ENCODE measurements at places on chromosomes 5 and 9.

GRCh38 chr5:135455876-135456237 lies 3.7 kb upstream of the TIFAB start:
- no peak for DNase-seq

DNA sequence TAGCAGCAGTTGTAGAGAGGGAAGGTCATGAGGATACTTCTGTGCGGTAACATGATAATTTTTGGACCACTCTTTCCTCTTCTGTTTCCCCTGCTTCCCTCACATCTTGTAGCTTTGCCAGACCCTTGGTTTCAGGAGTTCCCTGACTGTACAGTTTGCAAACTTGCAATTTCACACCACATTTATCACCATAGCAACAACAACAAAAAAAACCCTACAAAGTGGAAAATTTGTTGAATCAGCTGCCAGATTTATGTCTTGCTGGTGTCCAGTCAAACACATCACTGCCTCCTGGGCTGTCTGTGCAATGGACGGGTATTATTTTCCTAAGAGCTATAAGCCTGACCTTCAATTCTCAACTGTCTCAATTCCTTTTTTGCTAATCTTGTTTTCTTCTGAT lies 751.6 kb downstream of the TLR4 start:
- DNase-seq, result no peak

GRCh38 chr9:92474587-92474986 lies 7.7 kb downstream of the ASPN start:
- DNase-seq, result no peak

GRCh38 chr9:125492719-125493118 lies 214.3 kb downstream of the MAPKAP1 start:
- no peak for DNase-seq

- no peak for DNase-seq
Measured at GRCh38 chr5:136086783-136087566, 45.7 kb upstream of the SMAD5 start.

GRCh38 chr5:179796877-179797608 lies 3.3 kb downstream of the LTC4S start:
- DNase-seq, result no peak

GRCh38 chr9:97808972-97809371 lies 44.1 kb upstream of the FOXE1 start:
- no peak for DNase-seq

DNA sequence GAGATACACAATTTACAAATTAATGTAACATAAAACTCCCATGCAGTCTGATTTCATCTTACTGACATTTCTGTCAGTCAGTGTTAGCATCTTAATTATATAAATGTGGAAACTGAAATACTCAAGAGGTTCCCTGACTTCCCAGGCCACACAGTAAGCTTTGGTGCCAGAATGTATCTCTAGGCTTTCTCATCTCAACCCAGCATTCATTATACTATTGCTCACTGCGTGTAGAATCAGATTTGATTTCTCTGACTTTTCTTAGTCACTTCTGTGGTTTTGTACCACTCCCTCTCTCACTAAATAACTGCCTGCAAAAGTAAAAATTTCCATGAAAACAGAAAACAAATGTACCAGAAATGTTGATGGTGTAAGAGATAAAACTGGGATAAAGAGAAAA lies 31.7 kb upstream of the CDKN2B start:
- DNase-seq, result no peak

- peak; percentile 25 for DNase-seq
Measured at GRCh38 chr5:176837707-176838115, 27.4 kb downstream of the UNC5A start.
